A172 (cell line): ENCODE measurements at places on chromosomes 12 and 14.
A peak's percentile ranks its signal among the peaks of the same experiment; 100 is the strongest.

DNA sequence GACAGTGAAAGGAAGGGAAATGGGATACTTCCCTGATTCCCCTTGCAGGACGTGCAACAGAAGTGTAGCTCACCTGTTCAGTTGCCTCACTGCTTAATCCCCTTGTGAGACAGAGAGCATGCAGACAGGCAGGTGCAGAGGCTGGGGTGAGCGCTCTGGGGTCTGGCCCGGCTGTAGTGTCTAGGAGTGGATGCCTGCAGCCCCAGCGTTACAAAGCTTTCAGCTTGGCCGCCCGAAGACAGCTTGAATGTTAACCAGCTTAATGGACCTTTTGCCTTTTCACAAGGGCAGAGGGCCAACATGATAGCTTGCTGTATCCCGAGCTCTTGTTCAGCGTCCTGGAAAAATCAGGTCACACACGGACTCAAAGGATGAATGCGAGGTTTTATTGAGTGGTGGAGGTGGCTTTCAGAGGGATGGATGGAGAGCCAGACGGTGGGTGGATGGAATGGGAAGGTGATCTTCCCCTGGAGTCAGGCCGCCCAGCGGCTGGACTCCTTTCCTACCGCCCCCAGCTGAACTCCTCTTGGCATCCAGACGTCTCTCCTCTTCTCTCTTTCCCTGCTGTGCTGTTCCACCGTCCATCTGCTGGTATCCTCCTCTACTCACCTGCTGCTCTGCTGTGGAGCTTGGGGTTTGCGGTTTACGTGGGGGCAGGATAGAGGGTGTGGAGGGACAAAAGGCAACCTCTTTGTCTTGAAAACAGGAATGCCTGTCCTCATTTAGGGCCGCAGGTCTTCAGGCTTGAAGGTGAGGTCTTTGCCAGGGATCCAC is 86.2 kb upstream of the RESF1 start:
- no peak for DNase-seq

- no peak for DNase-seq
These were observed 50.0 kb upstream of the STON2 start for GRCh38 chr14:81450100-81450531.

GRCh38 chr14:70782361-70782760 is 27.0 kb downstream of the MAP3K9 start:
- DNase-seq = peak; percentile 93

DNA sequence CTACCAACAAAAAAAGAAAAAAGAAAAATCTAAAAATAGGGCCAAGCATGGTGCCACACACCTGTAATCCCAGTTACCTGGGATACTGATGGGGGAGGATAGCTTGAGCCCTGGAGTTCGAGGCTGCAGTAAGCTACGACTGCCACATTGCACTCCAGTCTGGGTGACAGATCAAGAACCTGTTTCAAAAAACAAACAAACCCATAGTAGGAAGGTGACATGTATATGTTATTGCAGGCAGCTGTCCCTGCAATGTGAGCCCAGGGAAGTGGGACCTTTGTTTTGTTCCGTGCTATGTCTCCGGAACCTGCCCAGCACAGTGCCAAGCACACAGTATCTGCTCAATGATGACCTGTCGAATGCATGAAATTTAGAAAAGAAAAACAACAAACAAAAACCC is 37.2 kb upstream of the YY1 start:
- no peak for DNase-seq

DNA sequence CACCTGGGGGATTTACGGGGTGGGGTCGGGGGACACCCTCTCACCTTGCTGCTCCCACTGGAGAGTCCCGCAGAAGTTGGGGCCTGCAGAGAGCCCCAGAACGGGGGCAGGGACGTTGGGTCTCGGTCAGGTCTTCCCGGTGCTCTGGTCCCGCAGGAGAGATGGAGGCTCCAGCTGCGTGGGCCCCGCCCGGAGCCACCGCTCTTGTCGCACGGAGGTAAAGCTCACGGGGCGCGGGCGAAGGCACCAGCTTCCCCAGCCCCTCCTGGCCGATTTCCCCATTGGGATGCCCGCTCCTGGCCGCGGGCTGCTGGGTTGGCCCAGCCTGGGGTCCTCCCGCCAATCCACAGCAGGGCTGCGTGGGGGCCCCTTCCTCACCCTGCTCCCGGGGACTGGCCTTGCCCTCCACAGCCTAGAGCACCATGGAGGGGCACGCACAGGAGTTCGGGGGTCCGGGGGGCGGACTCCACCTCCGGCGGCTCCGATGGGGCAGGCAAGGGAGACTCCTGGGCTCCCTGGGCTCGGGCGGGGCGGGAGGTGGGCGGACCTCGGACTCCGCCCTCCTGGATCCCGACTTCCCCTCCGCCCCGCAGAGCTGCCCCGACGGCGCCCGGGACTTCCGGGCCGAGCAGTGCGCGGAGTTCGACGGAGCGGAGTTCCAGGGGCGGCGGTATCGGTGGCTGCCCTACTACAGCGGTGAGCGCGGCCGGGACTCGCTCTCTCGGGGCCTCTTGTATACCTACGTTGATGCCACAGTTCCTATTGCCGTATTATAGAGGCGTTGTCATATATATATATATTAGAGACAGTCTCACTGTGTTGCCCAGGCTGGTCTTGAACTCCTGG is 8.4 kb downstream of the PAPLN start:
- DNase-seq = no peak

GRCh38 chr14:95256776-95257060 is 63.0 kb downstream of the CLMN start:
- no peak for DNase-seq

DNA sequence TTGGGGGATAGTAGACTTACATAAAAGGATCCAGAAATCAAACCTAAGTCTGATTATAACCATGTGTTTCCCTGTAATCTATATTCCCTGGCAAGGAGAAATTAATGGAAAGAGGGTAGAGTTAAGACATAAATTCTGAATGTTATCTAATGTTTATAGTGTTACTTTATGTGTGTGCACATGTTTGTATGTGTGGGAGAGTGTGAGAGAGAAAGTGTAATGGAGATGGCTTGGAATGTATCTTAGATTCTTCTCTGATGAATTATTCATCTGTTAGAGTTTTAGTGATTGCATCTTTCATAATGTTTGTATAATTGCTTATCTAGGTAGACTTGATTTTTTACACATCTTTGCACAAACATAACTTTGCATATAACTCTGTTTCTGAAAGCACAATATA is 490.9 kb downstream of the FLRT2 start:
- DNase-seq = no peak

DNA sequence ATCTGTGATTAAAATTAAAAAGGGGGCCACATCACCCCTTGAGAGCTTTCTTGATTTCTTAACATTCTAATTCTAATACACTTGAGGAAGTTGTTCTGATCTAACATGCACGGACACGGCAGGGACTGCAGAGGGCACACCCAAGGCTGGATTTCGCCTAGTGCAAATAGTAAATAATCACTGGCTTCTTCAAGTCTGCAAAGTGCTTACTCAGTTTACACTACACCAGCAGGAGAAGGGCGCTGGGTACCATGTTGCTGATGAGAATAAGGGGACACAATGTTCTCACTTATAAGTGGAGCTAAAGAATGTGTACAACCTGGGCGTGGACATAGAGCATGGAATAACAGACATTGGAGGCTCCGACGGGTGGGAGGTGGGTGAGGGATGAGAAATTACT is 34.2 kb downstream of the TBX5 start:
- DNase-seq = no peak

DNA sequence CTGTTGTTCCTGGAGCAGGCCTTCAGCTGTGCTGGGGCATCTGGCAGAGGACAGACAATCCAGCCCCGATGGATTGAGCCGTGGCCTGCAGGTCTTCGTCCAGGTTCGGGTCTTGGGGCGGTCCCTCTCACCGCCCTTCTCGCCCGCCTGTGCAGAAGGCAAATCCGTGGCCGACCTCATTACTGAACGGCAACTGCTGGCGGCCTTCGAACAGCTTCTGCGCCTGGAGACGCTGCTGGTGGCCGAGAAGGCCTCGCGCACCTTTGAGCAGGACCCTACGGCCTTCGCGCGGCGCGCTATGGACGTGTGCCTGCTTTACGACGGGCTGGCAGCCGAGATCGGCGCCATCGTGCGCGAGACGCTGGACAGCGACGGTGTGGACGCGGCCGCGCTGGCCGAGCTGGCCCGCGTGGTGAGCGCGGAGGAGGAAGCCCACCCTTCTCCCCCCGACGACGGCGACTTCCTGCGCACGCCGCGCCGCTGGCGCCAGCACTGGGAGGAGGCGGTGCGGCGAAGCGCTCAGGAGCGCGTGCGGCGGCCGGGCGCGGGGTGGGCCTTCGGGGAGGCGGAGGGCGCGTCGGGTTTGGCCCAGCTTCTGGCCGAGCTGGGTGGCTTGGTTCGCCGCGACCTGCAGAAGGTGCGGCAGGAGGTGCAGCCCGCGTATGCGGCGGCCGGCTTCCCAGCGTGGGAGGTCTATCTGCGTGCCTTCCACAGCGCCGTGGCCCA is 7.6 kb downstream of the EXOC3L4 start:
- DNase-seq = no peak

DNA sequence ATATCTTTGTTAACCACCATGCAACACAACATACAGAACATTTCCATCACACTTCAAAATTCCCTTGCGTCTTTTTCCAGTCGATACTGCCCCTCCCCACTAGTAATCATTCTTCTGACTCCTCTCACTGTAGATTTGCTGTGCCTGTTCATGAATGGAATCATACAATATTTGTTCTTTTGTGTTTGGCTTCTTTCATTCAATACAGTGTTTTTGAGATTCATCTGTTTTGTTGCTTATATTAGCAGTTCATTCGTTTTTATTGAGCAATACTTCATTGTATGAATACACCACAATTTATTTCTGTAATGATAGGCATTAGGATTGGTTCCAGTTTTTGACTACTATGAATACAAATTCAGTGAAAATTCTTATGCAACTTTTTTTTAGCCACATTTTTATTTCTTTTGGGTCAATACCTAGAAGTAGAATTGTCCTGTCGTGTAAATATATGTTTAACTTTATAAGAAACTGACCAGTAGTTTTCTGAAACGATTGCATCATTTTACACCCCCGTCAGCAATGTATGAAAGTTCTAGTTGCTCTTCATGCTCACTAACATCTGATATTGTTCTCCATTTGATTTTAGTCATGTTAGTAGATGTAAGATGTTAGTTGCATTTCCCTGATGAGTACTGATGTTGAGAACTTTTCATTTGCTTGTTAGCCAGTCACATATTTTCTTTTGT is 127.5 kb downstream of the TGFB3 start:
- no peak for DNase-seq

DNA sequence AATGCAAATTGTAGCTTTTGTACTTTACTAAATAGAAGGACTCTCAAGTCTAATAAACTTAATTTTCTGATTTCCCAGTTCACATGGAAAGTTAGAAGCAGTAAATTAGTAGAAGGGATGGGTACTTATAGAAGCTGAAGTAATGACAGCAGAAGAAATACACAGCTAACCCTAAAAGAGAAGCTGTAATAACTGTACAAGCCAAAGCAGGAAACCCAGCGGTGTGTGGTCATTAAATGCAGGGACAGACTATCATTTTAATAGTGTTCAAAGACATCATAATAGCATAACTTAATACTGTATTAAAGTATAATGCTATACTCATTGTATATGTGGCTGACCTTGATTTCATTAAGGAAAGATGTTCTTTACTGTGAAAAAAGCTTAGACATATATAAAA is 74.9 kb downstream of the PCNX1 start:
- DNase-seq = no peak

DNA sequence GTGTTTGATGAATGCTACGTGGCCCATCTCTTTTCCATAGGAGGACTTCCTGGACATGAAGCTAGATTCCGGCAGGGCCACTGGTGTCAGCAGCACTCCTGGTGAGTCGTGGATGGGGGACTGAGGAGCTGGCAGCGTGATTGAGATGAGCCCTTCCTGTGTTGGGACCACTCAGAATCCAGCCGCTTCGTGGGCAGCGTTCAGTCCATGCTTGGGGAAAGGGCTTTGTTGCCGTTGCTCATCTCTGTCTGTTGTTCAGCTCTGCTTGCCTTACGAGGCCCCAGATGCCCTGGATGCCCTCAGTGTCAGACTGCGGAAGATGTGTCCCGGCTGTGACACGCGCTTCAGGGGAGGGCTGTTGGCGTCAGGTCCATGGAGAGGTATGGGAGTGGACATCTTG is 127.1 kb upstream of the RTL1 start:
- DNase-seq = no peak

- no peak for DNase-seq
These were observed 30.9 kb upstream of the WDR89 start for GRCh38 chr14:63672417-63673180.

GRCh38 chr12:19055589-19055988 is 73.9 kb upstream of the PLEKHA5 start:
- DNase-seq = no peak

GRCh38 chr12:45572114-45572513 is 157.4 kb upstream of the ARID2 start:
- DNase-seq = no peak

- peak; percentile 56 for DNase-seq
These were observed 156.5 kb downstream of the PRKCH start for GRCh38 chr14:61477712-61478462.

GRCh38 chr12:64824500-64825142 is at the start of gene TBC1D30:
Gene TBC1D30, plus strand, starts transcription at chr12:64824647. Its CDS starts 233 bp downstream, at chr12:64824880.
- DNase-seq = no peak

DNA sequence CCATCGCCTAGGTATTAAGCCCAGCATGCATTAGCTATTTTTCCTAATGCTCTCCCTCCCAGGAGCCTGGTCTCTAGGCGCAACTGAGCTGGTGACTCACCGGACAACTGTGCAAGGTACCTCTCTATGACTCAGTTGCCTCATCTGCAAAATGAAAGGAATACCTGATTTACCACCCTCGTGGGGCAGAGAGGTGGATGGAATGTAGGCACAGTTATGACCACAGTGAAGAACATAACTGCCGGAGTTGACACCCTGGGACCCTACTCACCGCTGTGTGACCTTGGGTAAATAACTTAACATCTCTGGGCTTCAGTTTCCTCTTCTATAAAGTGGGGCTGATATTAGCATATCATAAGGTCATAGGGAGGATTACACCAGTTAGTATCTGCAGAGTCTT is 22.6 kb downstream of the BCL11B start:
- no peak for DNase-seq

DNA sequence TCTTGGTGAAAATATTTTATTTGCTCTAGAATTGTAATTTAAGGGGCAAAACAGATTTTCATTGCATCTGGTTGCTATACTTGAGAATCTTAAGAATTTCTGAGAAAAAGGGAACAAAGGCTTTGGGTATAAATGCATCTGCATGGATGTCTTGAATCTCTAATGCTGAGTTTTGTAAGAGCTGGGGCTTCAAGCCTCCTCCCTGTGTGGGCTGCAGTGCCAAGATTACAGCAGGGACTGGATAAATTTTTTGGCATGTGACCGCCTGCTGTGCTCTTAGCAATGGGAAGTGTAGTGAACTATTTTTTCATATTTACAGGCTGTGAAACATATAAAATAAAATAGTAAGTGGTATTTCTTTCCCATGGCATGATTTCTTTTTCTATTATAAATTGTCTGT is 70.0 kb downstream of the SLC38A6 start:
- no peak for DNase-seq

DNA sequence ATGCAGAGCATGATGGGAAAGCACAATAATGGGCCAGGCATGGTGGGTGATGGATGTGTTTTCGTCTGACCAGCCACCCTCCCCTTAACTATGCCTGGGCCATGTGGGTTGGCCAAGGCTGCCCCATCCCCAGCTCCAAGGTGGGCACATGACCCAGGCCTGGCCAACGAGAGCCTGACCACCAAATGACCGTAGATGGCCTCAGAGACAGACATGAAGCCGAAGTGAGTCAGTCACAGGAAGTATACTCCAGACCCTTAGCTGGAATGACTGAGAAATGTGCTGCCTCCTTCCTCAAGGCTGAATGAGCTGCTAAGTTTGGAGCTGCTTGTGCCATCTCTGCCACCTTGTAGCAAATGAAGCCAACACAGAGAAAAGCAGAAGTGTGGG is 233.6 kb downstream of the BCL11B start:
- peak; percentile 41 for DNase-seq

GRCh38 chr12:73612551-73612950 is 925.1 kb upstream of the ATXN7L3B start:
- peak; percentile 41 for DNase-seq
